ENCODE measurements at places on chromosomes 16 and 17. TPM values are rescaled to one million over a fixed set of nuclear protein-coding genes. Genes with fewer than 3 reads are reported as not detected.

TACO1 gene
- 28.8 TPM for total RNA-seq

FOXO3B gene
- 5.1 TPM for total RNA-seq

GPR142 gene
- not detected for total RNA-seq

TAT gene
- total RNA-seq: not detected

All from myometrial cell (primary cell).